ENCODE measurements at places on chromosomes 4 and X. TPM values are rescaled to one million over a fixed set of nuclear protein-coding genes. Genes with fewer than 3 reads are reported as not detected.

GRCh38 chr4:33255507-33255906, 2535.3 kb downstream of the PCDH7 start:
- DNase-seq = no peak

DNA sequence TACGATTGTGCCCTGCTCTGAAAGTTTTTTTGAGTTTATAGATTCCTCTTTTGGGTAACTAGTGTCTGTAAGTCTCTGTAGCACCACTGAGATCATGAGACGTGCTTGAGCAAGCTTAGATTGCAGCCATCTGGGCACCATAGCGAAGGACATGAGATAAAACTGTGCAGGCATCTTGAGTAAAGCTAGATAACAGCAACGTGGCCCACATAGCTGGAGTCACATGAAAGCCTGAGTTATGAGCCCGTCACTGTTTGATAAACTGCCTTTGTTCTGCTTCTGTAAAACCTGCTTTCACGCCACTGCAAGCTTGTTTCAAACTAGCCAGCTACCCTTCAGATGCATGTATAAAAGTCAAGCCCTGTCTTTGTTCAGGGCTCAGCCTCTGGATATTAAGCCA, 359.1 kb upstream of the CXorf51A start:
- no peak for DNase-seq

Gene FOXP3
- total RNA-seq = not detected

Gene BRS3
- not detected for total RNA-seq

All from heart left ventricle (tissue), 16 donors.